ENCODE measurements at places on chromosomes 11 and 22.

GRCh38 chr11:85976525-85976924 lies 92.4 kb downstream of the PICALM start:
- no peak for DNase-seq

- no peak for DNase-seq
These were observed 175.1 kb downstream of the LRRC4C start for GRCh38 chr11:41284354-41284753.

GRCh38 chr11:69304258-69304657 lies 10.3 kb downstream of the MYEOV start:
- DNase-seq: no peak

DNA sequence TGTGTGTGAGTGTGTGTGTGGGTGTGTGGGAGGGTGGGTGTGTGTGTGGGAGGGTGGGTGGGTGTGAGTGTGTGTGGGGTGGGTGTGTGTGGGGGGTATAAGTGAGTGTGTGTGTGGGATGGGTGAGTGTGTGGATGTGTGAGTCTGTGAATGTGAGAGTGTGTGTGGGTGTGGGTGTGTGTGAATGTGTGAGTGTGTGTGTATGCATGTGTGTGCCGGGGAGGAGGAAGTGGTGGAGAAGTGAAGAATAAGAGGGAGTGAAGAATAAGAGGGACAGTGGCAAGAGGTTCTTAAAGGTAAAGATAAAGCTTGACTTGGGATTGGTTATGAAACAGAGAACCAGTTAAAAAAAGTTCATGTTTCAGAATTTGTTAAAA lies 54.0 kb downstream of the PRR5L start:
- DNase-seq: no peak

- no peak for DNase-seq
These were observed 481.8 kb upstream of the TENM4 start for GRCh38 chr11:79922641-79923040.

DNA sequence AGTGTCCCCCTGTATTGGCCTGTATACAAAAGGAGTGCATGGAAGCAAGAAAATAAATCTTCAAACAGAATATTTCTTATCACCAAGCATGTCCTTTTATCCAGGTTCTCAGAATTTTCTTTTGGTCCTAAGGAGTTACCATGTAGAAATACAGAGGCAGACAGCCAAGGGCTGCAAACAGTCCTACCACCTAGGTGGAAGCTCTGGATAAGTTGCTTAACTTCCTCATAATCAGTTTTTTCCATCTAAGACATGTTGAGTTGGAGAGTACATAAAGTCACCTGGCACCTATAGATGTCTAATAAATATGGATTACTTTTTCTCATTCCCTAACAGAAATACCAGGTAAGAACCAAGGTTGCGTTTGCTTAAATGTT lies 57.0 kb upstream of the BLID start:
- no peak for DNase-seq

GRCh38 chr11:35090125-35090524 lies 48.8 kb upstream of the CD44 start:
- DNase-seq: no peak

DNA sequence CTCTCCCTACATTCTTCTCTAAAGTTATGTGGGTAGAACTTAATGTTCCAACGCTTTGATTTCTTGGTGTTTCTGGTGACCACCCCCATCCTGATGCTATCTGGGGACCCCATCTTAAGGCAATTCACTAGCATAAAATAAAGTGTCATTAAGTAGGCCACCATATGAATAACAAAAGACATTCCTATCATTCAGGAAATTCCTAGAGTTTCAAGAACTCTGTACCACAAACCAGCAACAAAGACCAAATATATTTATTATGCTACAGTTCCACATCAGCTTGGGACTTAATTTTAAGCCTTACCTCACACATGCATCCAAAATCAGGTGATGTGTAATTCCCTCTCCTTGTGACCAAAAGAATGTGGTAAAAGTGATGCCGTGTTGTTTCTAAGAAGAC lies 254.6 kb upstream of the LRRC4C start:
- DNase-seq: no peak

DNA sequence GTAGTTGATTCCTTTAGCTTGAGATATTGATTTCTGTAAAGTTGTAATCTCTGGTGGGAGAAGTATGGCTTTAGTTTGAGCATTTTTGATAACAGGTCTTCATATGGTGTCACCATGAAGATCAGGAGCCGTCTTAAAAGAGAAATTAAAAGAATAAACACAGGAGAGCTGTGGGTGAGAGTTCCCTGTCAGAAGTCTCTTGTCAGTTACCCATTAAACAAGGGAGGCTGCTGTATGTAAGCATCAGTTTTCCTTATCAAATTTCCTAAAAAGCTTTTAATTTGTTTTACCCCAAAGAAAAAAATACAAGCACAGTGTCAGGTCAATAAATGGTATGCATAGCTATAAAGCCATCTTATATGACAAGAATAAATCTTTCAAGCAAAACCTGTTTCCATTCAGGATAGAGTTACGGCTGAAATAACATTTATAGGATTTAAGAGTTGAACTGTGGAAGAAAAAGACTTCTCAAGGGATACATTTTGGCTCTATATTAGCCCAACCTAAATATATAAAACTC lies 767.5 kb downstream of the JRKL start:
- no peak for DNase-seq

- DNase-seq: no peak
These were observed 37.9 kb downstream of the KCNQ1 start for GRCh38 chr11:2482745-2483144.

GRCh38 chr22:20406686-20407408 lies 12.9 kb downstream of the ZNF74 start:
- no peak for DNase-seq

- DNase-seq: no peak
These were observed 43.5 kb upstream of the MYEOV start for GRCh38 chr11:69250186-69251056.

DNA sequence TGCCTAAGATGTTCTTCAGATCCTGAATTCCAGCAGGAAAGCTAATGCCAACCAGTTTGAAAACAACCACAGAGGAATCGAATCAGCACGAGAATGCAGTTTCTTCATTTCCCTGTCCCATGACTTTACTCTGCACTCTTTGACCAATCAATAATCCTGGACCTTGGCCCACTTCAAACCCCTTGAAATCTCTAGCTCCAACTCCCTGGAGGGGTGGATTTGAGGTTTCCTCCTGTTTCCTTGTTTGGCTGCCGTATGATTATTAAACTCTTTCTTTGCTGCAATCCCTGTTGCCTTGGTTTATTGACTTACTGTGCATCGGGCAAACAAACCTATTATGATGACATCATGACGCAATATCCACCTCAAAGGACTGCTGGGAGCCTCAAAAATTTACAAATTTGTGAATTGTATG lies 109.3 kb downstream of the FBXO7 start:
- DNase-seq: no peak

- DNase-seq: no peak
These were observed 2.8 kb upstream of the CYTH4 start for GRCh38 chr22:37279331-37280181.

- DNase-seq: no peak
These were observed 56.1 kb upstream of the VSTM5 start for GRCh38 chr11:93906486-93906885.

- DNase-seq: no peak
These were observed 22.3 kb downstream of the DHCR7 start for GRCh38 chr11:71425860-71426259.

DNA sequence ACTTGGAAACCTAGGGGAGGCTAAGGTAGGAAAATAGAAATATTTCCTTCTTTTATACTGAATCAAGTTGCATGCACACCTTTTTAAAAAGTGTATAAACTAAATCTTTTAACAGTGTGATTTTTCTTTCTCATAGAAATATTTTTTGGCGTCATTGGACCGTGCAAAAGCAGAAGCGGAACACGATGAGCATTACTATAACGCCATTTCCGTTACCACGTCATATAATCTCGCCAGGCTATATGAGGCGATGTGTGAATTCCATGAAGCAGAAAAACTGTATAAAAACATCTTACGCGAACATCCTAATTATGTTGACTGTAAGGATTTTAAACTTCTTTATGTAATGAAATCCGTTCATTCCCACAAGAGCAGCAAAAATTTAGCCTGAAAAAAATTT lies 13.4 kb downstream of the CTR9 start:
- no peak for DNase-seq

DNA sequence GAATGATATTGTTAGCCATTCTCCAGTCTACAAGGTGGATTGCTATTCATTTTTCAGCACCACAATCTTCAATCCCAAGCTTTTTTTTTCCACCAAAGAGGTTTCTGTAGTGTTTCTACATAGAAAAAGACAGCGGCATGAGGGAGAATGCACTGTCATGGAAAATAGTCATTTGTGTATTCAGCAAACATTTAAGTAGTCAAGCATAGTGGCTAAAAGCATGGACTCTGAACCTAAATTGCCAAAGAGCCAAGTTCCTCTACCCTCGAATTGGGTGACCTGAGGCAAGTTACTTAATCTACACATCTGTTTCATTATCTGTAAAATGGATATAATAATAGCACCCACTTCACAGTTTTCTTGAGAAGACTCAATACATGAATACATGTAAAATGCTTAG lies 14.2 kb downstream of the GAS2 start:
- no peak for DNase-seq

GRCh38 chr11:270451-271318 lies 7.5 kb upstream of the NLRP6 start:
- DNase-seq: no peak

- no peak for DNase-seq
These were observed 111.0 kb upstream of the ARHGAP42 start for GRCh38 chr11:100575860-100576717.

DNA sequence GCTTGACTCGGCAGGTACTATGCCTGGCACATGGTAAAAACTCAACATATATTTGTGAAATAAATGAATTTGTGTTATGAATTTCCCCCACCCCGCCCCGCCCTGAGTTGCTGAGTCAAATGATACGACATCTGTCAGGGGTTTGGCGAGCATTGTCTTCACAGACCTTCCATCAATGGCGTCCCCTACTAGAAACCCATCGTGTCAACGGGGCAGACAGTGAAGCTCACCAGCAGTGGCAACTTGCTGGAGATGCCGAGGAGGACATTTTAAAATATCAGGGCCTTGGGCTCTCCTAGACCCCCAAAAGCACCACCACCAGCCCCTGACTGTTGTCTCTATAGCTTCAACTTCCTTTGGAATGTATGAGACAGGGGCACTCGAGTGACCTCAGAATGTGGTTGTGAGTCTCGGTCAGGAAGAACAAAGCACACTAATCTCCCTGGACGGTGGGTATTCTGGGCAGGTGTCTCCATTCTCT lies 761 bp upstream of the NXF1 start:
- DNase-seq: no peak

GRCh38 chr22:19046719-19047609 lies 75.2 kb downstream of the DGCR2 start:
- DNase-seq: no peak

DNA sequence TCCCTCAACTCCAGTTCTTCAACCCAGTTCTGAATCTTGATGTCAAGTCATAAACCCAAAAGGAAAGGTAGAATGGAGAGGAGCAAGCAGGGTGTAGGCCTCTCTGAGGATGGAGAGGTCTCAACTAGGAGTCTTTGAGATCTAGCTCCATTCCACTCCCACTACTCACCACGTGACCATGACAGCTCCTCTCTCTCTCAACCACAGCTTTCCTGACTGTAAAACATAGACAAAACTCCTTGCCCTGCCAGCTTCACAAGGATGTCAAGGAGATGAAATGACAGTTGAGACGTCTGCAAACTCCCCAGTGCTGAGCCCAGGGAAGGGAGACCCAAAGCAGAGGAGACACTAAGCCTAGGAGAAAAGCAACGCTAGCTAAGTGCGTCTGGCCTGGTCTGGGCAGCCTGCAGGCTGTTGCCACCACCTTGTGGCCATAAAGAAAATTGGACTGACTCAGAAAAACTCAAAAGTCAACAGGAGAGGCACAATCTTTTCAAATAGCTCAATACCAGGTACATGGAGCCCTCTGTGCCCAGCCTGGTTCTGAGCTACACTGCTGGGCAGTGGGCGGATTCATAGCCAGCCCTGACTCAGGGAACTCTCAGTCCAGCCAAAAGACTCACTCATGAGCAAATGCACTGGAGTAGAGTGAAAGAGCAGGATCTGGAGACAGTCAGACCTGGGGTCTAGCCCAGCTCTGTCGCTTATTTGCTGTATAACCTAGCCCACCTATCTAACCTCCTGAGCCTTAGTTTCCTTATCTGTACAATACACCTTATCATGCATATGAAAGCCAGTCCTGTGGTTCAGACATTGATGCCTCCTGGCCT lies 3.4 kb downstream of the CLPB start:
- DNase-seq: no peak

- no peak for DNase-seq
These were observed 29.0 kb upstream of the ADORA2A start for GRCh38 chr22:24398409-24398808.

DNA sequence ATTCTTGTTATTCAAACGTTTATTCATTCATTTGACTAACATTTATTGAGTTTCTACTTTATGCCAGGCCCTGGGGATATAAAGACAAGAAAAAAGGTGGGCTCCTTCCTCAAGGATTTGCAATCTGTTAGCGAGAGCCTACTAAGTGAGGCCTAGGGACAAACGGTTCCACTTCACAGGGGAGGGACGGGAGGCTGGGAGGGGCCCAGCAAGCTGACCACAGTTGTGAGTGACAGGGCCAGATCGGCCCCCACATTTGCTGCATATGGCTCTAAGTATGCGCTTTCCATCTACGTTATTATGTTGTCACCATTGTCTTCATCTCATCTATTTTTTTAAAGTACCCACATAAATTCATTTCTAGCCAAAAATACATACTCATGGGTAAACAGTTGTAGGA lies 271.1 kb downstream of the BUD13 start:
- no peak for DNase-seq

GRCh38 chr22:42992886-42993479 lies 22.0 kb downstream of the PACSIN2 start:
- DNase-seq: no peak

GRCh38 chr22:48941033-48941902 lies 886.4 kb downstream of the BRD1 start:
- DNase-seq: no peak

GRCh38 chr11:2805388-2806056 lies 80.1 kb downstream of the CDKN1C start:
- no peak for DNase-seq
